ENCODE measurements at places on chromosomes 16 and 17.
A peak's percentile ranks its signal among the peaks of the same experiment; 100 is the strongest.

DNA sequence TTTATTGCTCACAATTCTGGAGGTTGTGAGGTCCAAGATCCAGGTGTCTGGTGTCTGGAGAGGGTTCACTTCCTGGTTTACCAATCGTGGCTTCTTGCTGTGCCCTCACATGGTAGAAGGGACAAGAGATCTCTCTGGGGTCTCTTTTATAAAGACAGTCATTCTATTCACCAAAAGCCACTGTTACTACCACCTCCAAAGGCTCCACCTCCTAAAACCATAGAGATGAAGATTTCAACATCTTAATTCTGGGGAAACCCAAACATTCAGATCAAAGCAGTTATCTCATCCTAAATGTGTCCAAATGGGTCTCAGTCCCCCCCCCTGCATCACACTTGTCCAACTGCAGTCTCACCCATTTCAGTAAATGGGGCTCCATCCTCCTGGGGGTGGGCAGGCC lies 132.9 kb upstream of the XYLT1 start:
- no peaks in the 10 kb centered on the region for H3K4me1 ChIP-seq
- no peaks in the 10 kb centered on the region for H3K27me3 ChIP-seq
- H3K36me3 ChIP-seq = no peaks in the 10 kb centered on the region
- no peak for DNase-seq

DNA sequence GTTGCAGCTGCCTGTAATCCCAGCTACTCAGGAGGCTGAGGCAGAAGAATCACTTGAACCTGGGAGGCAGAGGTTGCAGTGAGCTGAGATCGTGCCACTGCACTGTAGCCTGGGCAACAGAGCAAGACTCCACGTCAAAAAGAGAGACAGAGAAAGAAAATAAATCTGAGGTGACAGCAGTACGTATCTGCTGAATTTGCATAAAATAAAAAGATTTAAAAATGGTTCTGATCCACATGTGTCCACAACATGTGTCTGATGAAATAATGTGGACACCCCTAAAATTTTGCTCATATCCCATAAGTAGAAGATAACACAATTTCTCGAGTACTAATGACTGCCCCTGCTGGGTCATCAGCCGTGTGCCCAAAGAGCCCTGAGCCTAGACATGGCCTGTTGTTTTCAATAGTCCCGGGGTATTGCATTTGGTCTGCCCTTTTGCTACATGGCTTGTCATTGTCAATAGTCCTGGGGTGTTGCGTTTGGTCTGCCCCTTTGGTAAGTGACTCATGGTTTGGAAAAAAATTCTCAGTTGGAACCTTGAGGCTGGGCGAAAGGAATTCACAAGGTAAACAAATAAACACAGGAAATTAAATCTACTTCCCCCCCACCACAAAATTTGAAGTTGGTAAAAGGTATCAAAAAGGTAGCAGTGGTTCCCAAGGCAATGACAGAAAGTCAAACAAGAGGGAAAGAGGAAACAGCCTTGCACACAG lies 434.6 kb upstream of the MAF start:
- DNase-seq = no peak
- no peaks in the 10 kb centered on the region for H3K36me3 ChIP-seq
- H3K27ac ChIP-seq = no peak overlapping the region
- H3K4me3 ChIP-seq = no peak overlapping the region

DNA sequence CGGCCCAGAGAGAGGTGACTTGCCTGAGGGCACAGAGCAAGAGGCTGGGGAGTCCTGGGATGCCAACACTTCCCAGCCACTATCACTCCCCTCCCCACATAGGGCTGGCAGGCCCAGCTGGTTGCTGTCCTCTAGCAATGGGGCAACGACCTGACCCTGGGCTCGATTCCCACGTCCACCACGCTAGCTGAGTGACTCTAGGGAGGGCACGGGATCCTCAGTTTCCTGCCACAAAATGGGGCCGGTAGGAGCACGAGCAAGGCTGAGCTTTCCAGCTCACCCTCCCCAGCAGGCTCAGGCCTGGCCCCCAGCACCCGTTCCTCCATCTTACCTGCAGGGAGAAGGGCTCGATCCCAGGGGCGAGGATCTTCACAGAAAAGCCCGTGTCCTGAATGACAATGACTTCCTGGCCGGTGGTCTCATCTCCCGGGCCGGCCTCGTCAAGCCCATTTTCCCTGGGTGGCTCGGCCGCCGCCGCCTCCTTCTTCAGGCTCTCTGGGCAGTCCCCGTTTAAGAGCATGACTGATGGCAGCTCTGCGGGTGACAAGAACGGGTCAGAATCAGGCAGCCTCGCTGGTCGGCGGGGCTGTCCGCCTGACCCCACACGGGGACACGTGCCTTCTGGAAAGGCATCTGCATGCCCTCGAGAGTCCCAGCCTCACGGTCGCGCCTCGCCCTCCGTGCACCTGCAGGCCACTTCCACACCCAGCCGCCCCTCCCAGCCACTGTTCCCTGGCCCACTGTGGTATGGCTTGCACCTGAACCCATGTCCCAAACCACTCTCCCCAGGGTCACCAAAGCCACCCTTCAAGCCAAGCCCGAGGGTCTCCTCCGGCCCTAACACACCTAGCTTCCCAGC lies 7.3 kb downstream of the CLUH start:
- H3K36me3 ChIP-seq = peaks cover 31% of the 10 kb centered on the region
- H3K27me3 ChIP-seq = no peaks in the 10 kb centered on the region

- H3K4me3 ChIP-seq = no peak overlapping the region
- H3K4me1 ChIP-seq = no peaks in the 10 kb centered on the region
- DNase-seq = no peak
- no peak overlapping the region for H3K27ac ChIP-seq
- H3K27me3 ChIP-seq = no peaks in the 10 kb centered on the region
Measured at GRCh38 chr16:51773071-51773890, 622.2 kb upstream of the SALL1 start.

GRCh38 chr16:69017036-69017783 lies 88.2 kb upstream of the HAS3 start:
- no peak for DNase-seq
- no peak overlapping the region for H3K27ac ChIP-seq
- no peaks in the 10 kb centered on the region for H3K4me1 ChIP-seq
- H3K27me3 ChIP-seq = no peaks in the 10 kb centered on the region
- H3K4me3 ChIP-seq = no peak overlapping the region

- H3K27me3 ChIP-seq = no peaks in the 10 kb centered on the region
- H3K36me3 ChIP-seq = no peaks in the 10 kb centered on the region
- DNase-seq = no peak
- H3K4me3 ChIP-seq = no peak overlapping the region
Measured at GRCh38 chr17:69733171-69734012, 318.9 kb downstream of the MAP2K6 start.

- no peaks in the 10 kb centered on the region for H3K36me3 ChIP-seq
- H3K27me3 ChIP-seq = no peaks in the 10 kb centered on the region
- DNase-seq = no peak
- H3K27ac ChIP-seq = no peak overlapping the region
Measured at GRCh38 chr16:89341697-89342694, 124.5 kb downstream of the ZNF778 start.

- H3K36me3 ChIP-seq = no peaks in the 10 kb centered on the region
- H3K27me3 ChIP-seq = no peaks in the 10 kb centered on the region
- H3K27ac ChIP-seq = no peak overlapping the region
- no peaks in the 10 kb centered on the region for H3K4me1 ChIP-seq
- no peak overlapping the region for H3K4me3 ChIP-seq
- DNase-seq = no peak
Measured at GRCh38 chr17:69088643-69089200, 28.0 kb upstream of the ABCA9 start.

GRCh38 chr17:74671031-74671771 lies 41.5 kb downstream of the CD300LF start:
- no peaks in the 10 kb centered on the region for H3K27me3 ChIP-seq
- no peaks in the 10 kb centered on the region for H3K4me1 ChIP-seq
- H3K4me3 ChIP-seq = no peak overlapping the region

GRCh38 chr17:44222112-44222869 lies 2.8 kb upstream of the UBTF start:
- peak overlapping the region; percentile 96 for H3K27ac ChIP-seq
- H3K4me1 ChIP-seq = peaks cover 24% of the 10 kb centered on the region
- no peaks in the 10 kb centered on the region for H3K27me3 ChIP-seq
- DNase-seq = no peak
- peak overlapping the region; percentile 89 for H3K4me3 ChIP-seq
- H3K36me3 ChIP-seq = no peaks in the 10 kb centered on the region

- peaks cover 25% of the 10 kb centered on the region for H3K4me1 ChIP-seq
- no peaks in the 10 kb centered on the region for H3K36me3 ChIP-seq
- no peak overlapping the region for H3K4me3 ChIP-seq
Measured at GRCh38 chr17:73646409-73647300, 2.4 kb upstream of the SDK2 start.

- H3K36me3 ChIP-seq = peaks cover 9% of the 10 kb centered on the region
- no peaks in the 10 kb centered on the region for H3K27me3 ChIP-seq
- peaks cover 13% of the 10 kb centered on the region for H3K4me1 ChIP-seq
- DNase-seq = no peak
Measured at GRCh38 chr16:87451563-87452210, 41.1 kb downstream of the ZCCHC14 start.

GRCh38 chr16:89720551-89720812 lies 216 bp downstream of the VPS9D1 start:
- peak overlapping the region; percentile 95 for H3K27ac ChIP-seq
- H3K4me3 ChIP-seq = peak overlapping the region; percentile 96
- H3K36me3 ChIP-seq = peaks cover 16% of the 10 kb centered on the region
- no peak for DNase-seq
- peaks cover 35% of the 10 kb centered on the region for H3K4me1 ChIP-seq

DNA sequence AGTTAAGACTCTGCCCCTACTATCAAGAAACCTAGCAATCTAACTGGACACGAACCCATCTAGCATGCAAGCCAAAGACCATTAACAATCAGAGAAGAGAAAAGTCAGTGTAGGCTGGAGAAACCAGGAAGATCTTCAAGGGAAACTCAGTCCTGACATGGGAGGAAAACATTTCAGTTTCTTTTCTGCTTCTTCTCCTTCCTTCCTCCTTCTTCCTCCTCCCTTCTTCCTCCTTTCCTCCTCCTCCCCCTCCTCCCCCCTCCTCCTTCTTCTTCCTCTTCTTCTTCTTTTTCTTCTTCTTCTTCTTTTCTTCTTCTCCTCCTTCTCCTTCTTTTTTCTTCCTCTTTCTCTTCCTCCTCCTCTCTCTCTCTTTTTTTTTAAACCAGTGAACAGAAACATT lies 29.6 kb upstream of the SHISA9 start:
- H3K4me1 ChIP-seq = no peaks in the 10 kb centered on the region
- no peak overlapping the region for H3K4me3 ChIP-seq
- no peaks in the 10 kb centered on the region for H3K27me3 ChIP-seq
- no peaks in the 10 kb centered on the region for H3K36me3 ChIP-seq
- no peak overlapping the region for H3K27ac ChIP-seq
- no peak for DNase-seq

DNA sequence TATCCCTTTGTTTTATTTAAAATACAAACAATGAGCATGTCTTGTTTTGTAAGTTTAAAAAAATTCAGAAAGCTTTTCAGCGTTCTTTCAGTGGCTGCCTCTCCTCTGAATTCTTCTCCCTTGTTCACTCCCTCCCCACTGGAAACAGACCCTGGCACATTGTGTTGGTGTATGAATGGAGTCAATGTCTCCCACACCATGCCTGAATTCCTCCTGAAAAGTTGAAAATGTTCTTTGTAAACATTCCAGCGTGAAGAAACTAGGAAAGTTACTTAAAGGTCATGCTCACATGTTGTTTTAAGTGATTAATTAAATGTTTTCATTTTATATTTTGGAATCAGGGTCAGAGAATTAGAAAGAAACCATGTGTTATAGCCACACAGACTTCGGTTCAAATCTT lies 136.9 kb upstream of the DYNLRB2 start:
- H3K27ac ChIP-seq = no peak overlapping the region
- no peaks in the 10 kb centered on the region for H3K4me1 ChIP-seq
- no peak overlapping the region for H3K4me3 ChIP-seq

DNA sequence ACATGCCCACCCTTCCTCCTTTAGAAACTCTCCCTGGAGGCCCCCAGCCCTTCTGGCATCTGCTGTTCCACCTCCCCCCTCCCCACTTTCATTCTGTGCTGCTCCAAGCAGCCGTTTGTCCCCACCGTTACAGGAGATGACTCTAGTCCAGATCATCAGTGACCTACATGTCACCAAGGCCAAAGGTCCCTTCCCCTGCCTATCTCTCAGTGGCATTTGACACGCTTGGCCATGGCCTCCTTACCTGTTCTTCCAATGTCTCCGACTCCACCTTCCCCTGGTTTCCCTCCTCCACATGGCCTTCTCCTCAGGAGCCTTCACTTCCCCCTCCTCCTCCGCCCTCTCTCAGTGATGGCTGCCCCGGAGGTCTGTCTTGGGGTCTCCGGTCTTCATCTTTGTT lies 9.4 kb downstream of the TMEM92 start:
- no peak for DNase-seq
- no peaks in the 10 kb centered on the region for H3K27me3 ChIP-seq
- H3K4me1 ChIP-seq = peaks cover 26% of the 10 kb centered on the region

- H3K4me1 ChIP-seq = no peaks in the 10 kb centered on the region
- peaks cover 43% of the 10 kb centered on the region for H3K36me3 ChIP-seq
- no peak overlapping the region for H3K4me3 ChIP-seq
Measured at GRCh38 chr16:4685776-4686496, 7.4 kb upstream of the NUDT16L1 start.

GRCh38 chr17:65078441-65079160 lies 22.1 kb upstream of the GNA13 start:
- no peak for DNase-seq
- no peaks in the 10 kb centered on the region for H3K27me3 ChIP-seq
- no peaks in the 10 kb centered on the region for H3K36me3 ChIP-seq
- no peak overlapping the region for H3K4me3 ChIP-seq

DNA sequence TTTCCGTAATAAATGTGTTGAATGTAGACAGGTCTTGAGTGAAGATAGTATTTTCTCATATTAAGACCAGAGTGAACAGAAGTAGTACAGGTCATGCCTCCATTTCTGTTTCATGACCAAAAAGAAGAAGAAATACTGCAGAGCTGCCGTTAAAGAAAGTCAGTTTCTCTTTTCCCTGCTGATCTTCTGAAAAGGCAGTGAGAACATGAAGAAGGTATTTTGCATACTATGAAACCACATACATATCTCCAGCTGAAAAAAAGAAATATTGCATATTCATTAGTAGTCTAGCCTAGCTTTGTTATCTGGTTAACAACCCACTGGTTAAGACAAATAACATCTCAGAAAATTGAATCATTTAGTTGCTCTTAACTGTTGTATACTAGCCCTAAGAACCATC lies 138.4 kb downstream of the PHKB start:
- no peaks in the 10 kb centered on the region for H3K27me3 ChIP-seq
- no peak overlapping the region for H3K27ac ChIP-seq
- H3K4me1 ChIP-seq = no peaks in the 10 kb centered on the region
- no peak overlapping the region for H3K4me3 ChIP-seq
- no peak for DNase-seq
- peaks cover 4% of the 10 kb centered on the region for H3K36me3 ChIP-seq

GRCh38 chr17:68343976-68344375 lies 52.7 kb downstream of the ARSG start:
- no peak overlapping the region for H3K4me3 ChIP-seq
- no peak overlapping the region for H3K27ac ChIP-seq
- no peaks in the 10 kb centered on the region for H3K4me1 ChIP-seq
- no peaks in the 10 kb centered on the region for H3K27me3 ChIP-seq
- no peaks in the 10 kb centered on the region for H3K36me3 ChIP-seq

All from thoracic aorta (tissue), 2 donors.